ENCODE measurements at places on chromosomes 5 and 9. TPM values are rescaled to one million over a fixed set of nuclear protein-coding genes. Genes with fewer than 3 reads are reported as not detected.
A peak's percentile ranks its signal among the peaks of the same experiment; 100 is the strongest.

DNA sequence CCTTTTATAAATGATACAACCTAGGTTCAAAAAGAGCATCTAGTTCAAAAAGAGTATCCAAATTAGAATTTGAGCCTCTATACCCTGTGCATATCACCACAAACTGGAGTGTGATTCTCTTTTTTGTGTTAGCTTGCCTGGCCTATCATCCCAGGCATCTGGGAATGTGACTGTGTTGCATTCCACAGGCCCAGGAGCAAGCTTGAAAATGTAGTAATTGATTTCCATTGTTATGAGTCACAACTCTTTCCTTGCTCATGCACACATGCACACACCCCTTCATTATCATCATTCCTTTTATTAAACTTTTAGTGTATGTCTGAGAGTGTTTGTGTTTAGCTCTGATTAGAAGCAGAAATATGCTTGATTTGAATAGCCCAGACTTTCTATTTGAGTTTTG lies 75.2 kb downstream of the FCHO2 start:
- no peak for DNase-seq

ADAMTS12 gene
- total RNA-seq, result 0.43 TPM

- DNase-seq, result no peak
Measured at GRCh38 chr9:18260521-18260920, 213.4 kb upstream of the ADAMTSL1 start.

- no peak for DNase-seq
Measured at GRCh38 chr9:115263371-115264075, 145.6 kb upstream of the TNC start.

- DNase-seq, result no peak
Measured at GRCh38 chr5:53902296-53902907, 342.0 kb downstream of the NDUFS4 start.

DNA sequence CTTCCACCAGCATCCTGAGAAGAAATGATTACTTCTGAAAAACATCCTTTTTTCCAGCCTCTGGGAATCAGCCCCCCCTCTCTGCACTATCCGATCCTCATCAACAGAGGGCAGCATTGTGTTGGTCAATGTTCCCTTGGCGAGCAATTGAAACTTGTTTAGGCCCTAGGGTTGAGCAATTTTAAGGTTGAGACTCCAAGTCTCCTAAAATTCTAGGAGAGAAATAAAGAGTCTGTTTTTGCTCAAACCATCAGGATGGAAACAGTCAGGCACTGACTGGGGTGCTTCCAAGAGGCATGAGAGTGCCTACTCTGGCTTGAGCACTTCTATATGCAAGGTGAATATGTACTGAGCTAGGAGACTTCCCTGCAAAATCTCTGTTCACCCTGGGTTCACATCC lies 12.4 kb upstream of the CYFIP2 start:
- DNase-seq, result no peak

QRFP gene
- not detected for total RNA-seq

F12 gene
- total RNA-seq, result 0.43 TPM

TCF7 gene
- 1.7 TPM for total RNA-seq

LRRC19 gene
- not detected for total RNA-seq

LHX2 gene
- total RNA-seq, result not detected

DNA sequence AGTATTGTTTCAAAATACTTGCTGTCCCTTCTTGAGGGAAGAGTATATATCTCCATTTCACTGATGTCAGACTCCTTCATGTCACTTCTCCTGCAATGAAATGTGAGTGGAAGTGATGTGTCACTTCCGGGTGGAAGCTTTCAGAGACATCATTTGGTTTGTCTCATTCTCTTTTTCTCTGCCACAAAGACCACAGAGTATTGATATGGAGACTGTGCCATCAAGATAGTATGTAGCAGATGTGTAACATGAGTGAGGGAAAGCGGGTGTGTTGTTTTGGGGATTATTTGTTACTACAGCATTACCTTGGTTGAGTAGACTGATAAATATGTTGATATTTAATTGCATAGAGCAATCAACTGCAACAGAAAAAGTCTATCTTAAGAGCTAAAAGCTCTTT lies 169.8 kb downstream of the FBXL7 start:
- no peak for DNase-seq

GRCh38 chr9:133008824-133009223 lies 22.0 kb upstream of the GTF3C5 start:
- no peak for DNase-seq

GADD45G gene
- 294 TPM for total RNA-seq

SPATA24 gene
- total RNA-seq, result 9.5 TPM

DNA sequence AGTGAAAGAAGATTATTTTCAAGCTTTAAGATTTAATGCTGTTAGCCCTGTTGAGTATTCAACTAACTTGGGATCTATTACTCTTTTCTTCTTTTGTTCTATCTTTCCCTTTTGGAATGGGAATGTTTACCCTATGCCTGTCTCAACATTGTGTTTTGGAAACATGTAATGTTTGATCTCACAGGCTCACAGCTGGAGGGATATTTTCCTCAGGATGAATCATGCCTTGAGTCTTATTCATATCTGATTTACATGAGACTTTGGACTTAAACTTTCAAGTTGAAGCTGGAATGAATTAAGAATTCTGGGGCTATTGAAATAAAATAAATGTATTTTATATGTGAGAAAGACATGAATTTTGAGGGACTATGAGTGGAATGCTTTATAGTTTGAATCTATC lies 607.8 kb upstream of the PTGER4 start:
- no peak for DNase-seq

BNIP1 gene
- 7.2 TPM for total RNA-seq

DNA sequence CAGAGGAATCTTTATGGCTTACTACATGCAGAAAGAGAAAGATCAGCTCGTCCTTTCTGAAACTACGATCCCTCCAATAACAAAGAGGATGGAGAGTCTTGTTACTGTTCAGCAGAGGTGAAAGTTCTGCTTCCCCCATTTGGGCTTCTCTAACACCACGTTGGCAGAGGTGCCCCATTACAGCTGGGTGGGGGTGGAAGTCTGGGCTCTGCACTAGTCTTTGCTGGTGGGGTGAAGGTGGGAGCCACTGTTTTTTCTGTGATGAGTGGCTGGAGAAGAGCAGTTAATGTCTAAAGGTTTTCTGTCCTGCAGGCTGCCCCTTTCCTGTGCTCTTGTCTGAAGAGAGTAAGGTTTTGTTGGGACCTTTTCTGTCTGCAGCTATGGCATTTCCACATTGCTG lies 64.7 kb upstream of the OTULINL start:
- DNase-seq, result no peak

- no peak for DNase-seq
Measured at GRCh38 chr5:37206736-37207135, 42.4 kb downstream of the CPLANE1 start.

INSL6 gene
- total RNA-seq, result not detected

MAPK9 gene
- 25.1 TPM for total RNA-seq

DNA sequence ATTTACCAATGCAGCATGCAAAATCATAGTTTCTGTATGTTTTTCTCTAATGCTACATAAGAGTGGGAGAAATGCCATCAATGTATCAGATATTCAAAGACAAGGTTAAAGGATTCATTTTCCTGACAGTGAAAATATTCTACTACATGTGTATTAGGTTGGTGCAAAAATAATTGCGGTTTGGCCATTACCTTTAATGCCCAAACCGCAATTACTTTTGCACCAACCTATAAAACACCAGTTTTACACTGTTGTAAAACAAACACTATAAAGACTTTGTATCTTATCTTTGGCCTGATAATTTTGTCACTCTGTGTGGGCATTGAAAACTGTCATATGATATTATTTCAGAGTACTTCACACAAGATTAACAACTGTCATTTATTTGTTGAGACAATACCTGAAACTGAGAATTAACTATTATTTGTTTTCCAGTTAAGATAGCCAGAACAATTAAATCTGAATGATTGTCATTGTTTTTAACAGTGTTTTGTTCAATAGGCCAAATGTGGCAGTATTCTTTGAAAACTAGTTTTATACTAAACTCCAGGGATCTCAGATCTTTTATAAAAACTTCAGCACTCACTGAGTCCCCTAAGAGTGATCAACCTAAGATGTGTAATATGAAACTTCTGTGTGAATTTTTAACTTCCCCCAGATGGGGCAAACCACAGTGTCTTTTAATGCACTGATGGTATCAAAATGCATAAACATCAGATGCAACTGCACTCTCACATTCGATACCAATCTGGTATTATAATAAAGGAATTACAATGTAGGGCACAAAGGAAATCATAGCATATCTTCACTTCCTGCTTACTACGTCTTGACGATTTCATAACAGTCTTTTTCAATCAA lies 53.8 kb upstream of the FBN2 start:
- no peak for DNase-seq

NMUR2 gene
- not detected for total RNA-seq

ABO gene
- total RNA-seq, result 2.5 TPM

- DNase-seq, result no peak
Measured at GRCh38 chr9:121782514-121783110, 131.2 kb downstream of the DAB2IP start.

DNA sequence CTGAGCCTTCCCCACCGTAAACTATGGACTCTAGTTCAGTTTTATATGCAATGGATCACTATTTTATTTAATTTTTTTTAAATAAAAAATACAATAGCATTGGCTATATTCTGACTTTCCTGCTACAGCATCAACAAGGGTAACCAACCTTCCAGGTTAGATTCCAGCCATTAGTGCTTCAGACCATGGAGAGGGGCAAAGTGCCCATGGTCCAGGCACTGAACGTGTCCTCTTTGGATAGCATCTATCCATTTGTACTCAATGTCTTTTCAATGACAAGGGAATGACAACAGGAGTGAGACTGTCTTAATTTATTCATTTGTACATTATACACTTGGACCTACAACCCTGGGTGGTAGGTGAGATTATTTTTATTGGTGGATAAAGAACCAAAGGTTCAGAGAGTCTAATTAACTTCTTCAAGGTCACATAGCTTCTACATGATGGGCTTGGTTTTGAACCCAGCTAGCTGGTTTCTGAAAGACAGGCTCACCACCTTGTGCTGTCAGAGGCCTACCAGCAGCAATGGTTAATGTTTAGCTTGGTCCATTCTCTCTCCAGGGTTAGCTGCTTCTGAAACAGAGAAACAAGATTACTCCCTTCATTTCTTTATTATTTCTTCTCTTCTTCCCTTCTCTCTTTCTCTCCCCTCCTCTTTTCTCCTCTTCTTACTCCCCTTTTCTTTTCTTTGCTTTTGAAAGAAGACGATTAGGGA lies 11.5 kb downstream of the TMEM171 start:
- no peak for DNase-seq

GRCh38 chr9:30482499-30482898 lies 1901.9 kb upstream of the ACO1 start:
- DNase-seq, result no peak

DNA sequence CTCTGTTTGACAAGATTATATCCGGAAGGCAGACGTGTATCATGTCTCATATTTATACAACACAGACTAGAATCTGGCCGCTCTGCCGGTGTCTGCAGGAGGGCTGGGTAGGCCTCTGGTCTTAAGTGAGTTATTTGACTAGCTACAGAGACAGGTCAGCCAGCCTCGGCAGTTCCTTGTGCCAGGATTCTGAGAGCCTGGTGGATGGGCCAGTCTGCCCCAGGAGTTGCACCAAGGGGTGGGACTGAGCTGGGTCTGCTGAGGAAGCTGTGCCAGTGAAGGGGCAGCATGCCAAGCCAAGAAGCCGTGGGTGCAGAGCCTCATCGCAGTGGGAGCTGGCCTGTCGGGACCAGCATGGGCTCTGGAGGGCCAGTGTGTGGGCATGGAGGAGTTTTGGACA lies 7.1 kb downstream of the SNX18 start:
- no peak for DNase-seq

CEL gene
- 0.94 TPM for total RNA-seq

GRCh38 chr5:72510610-72511181 lies 3.5 kb upstream of the ZNF366 start:
- peak; percentile 76 for DNase-seq

DNA sequence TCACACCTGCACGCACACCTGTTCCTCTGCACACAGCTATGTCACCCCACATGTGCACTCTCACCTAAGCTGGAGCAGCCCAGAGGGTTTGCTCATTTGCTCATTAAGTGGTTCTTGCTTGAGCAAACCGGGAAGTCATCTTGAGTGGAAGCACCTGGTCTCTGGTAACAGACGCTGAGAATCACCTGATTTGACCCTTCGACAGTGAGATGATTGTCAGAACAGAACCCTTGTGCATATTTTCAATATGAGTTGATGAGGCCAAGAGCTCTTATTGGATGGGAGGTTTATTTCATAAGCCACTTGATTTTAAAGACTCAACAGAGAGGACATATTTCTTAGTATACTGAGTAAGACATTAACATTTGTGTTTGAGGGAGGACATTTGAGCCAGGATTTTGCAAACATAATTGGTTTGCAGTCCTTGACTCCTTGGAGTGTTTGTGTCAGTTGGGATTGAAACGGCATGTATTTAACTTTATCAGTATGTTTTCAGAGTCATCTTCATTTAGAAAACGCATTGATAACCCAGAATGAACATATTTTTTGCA lies 22.1 kb upstream of the LPCAT1 start:
- peak; percentile 26 for DNase-seq

OTULIN gene
- 13.9 TPM for total RNA-seq

ANKRD34B gene
- total RNA-seq, result not detected

DNA sequence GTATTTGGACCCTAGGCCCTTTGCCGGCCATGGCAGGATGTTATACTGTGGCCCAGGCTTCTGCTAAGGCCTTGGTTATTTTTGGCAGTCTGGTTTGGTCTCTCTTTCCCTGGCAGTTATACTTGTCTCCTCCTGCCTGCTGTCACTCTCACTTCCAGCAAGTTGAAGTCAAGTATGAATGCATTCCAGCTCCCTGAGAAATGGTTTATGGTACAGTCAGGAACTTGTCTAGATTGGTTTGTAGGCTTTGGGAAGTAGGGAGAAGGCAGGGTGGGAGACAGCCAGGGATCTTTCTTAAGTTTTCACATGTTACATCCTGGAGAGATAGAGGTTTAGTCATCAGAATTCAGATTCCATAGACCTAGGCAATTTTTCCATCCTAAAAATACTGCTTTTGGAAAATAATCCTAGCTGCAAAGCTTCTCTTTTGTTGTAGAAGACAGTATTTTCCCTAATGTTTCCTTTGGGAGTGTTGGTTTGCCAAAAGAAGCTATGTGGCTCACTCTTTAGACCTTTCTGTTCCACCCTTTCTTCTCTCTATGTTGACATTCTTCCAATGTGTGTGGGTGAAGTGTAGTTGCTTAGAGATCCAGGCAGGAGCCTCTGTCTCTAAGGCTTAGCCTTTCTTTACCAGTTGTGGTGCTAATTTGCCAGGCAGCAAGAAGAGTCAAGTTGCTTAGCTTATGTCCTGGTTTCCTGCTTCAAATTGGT lies 2.5 kb upstream of the KDM3B start:
- DNase-seq, result no peak

DNA sequence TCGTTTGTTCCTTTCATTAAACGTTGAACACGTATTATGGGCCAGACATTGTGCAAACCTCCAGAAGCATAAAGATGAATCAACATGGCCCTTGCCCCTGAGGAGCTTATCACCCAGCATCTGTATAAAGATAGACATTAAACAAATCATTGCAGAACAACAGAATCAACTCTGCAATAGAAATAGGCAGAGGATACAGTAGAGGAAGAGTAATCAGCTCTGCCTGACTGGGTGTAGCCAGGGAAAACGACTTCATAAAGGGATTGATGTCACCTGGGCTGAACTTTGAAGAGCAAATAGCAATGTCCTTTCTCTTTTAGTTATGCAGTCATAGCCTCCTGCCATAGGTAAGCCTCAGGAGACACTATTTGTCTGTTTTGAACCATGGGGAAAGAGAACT lies 13.4 kb downstream of the RGS7BP start:
- DNase-seq, result no peak

GRCh38 chr5:95471942-95472341 lies 80.8 kb downstream of the FAM81B start:
- DNase-seq, result no peak
